EH (cell line): ENCODE measurements at places on chromosomes 2 and 18.
A peak's percentile ranks its signal among the peaks of the same experiment; 100 is the strongest.

DNA sequence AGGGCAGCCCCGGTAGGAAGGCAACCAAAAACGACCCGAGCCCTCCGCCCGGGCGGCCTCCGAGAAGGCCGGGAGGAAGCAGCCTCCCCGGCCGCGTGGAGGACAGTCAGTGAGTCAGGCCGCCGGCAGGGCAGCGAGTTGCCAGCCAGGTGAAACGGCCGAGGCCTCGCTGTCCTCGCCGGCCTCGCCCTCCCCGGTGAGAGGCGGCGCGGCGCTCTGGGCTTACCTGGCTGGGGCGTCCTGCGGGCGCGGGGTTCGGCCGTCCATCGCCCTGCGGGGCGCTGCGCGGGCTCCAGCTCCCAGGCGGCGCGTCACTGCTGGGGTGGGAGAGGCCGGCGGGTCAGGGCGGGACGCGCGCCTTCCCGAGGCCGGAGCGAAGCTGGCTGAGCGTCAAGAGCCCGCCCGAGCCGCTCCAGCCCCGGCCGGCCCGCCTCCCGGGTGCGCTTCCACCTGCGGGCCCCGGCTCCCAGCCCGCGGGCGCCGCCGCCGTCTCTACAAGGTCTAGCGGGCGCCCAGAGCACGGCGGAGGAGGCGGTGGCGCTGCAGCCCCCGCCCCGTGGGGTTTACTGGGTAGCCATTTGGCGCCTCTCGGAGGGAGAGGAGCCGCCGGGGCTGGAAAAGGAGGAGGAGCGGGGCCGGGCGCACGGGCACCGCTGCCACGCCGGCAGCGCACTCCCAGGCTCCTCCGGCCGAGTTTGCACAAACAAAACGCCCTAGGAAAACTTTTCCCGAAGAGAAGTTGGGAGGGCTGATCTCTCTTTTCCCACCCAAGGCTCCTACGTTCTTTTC lies 499 bp downstream of the COBLL1 start:
- peak; percentile 87 for DNase-seq

DNA sequence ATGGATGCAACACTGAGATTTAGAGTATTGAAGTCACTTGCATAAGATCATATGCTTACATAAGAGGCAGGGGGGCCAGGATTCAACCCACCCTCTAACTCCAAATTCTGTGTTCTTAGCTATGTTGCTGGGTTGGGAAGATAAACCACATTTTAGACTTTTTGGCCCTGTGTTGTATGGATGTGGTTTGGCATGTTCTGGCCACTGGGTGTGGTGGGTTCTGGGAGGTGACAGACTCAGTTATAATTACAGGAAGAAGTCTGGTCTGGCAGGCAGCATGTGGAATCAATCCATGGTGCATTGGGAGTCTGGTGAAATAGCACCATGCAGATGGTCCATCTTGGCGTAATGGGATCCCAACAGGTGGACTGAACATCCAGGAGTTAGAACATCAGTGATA lies 138.9 kb downstream of the LTBP1 start:
- no peak for DNase-seq

DNA sequence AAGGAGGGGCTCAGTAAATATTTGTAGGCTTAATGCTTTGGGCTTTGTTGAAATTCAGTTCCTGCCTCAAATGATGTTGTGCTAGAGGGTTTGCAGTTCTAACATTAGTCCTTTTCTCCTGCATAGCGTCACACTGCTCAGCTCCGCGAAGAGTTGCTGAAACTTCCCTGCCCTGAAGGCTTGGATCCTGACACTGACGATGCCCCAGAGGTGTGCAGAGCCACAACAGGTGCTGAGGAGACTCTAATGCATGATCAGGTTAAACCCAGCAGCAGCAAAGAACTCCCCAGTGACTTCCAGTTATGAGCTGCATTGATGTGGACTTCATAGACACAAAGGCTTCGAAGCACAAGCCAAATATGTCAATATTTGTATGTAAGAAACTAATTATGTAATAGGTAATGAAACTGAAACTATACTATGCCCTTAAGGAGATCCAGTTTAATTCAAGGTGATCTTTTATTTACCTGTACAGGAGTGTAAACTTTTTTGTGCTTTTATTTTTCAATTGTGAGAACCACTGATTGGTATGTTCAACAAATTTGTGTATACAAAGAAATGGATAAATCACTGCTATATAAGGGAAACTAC lies 10.2 kb upstream of the TTC27 start:
- no peak for DNase-seq

- DNase-seq = no peak
Measured at GRCh38 chr18:79524181-79525078, 128.7 kb downstream of the NFATC1 start.

DNA sequence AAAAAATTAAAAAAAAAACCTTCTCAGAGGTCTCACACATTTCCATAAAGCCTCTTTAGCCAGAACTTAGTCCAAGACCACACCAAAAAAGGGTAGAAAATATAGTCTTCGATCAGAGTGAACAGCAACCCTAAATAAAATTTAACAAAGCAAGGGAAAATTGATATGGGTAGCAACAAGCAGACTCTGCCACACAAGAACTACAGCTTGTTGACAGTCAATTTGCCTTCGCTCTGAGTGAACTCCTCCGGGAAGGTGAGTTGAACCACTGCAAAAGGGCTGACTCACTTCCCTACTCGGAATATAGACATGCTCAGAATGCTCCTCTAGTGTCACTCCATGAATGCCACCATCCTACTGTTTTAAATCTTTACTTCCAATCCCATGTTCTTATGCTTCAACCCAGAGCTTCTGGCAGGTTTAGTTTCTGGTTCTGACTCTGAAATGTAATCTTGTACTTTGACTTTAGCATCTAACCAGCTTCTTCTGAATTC lies 24.1 kb downstream of the GAD1 start:
- no peak for DNase-seq

GRCh38 chr2:237431372-237431771 lies 17.4 kb upstream of the COL6A3 start:
- peak; percentile 98 for DNase-seq

- no peak for DNase-seq
Measured at GRCh38 chr2:218997731-218998130, 4.5 kb upstream of the CRYBA2 start.

- peak; percentile 85 for DNase-seq
Measured at GRCh38 chr2:12861344-12861930, 144.7 kb downstream of the TRIB2 start.

DNA sequence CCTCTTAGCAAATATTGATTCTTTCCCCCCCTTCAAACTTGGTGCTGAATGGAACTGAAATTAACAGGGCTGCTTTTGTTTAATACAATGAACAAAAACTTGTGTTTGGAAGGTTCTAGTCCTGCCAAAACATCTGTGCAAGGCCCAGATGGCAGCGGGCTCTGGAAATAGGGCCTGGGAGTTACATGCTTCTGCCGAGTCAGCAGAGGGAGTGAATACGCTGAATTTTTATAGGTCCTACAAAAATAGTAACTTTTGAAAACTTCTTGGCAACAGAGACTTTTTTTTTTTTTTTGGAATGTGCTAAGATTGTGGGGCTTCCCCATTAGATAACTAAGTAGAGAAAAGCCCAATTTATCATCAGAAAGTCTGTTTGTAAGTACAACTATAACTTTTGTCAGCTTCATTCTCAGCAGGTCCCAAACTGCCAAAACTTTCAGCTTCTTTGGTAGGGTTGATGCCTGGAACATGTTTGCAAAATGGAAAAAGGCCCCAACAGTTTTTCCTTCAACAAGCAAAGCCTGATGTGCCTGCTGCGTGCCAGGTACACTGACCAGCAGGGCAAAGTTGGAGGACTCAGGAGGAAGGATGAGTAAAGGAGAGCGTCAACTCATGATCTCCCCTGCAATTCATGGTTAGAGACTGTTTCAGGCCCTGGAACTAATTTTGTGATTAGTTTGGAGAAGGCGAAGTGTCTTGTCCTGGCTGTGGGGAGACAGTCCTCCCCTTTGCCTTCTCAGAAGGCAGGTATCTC lies 45.1 kb upstream of the HDAC4 start:
- peak; percentile 19 for DNase-seq

- peak; percentile 76 for DNase-seq
Measured at GRCh38 chr2:223590964-223591363, 11.2 kb downstream of the SCG2 start.

DNA sequence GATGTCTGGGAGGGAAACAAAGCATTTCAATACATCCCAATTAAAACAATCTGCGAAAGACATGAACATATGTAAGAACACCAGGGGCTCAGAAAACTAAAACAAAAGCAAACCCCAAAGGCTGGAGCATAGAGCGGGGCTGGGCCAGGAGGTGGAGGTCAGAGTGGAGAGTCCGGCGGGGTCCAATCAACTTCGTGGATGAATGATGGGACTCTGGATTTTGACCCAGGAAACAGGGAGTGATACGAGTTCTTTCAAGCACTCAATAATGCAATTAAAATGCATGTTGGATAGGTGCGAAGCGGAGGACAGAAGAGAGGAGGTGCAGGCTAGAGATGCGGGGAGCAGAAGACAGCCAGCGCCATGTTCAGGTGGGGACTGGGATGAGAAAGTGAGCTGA lies 200.7 kb upstream of the PXDN start:
- no peak for DNase-seq
